ENCODE measurements at places on chromosomes 11 and 22.

GRCh38 chr11:71305451-71306125 is 53.2 kb upstream of the SHANK2 start:
- no peak overlapping the region for H3K4me3 ChIP-seq
- H3K36me3 ChIP-seq = no peaks in the 10 kb centered on the region
- no peaks in the 10 kb centered on the region for H3K27me3 ChIP-seq
- DNase-seq = no peak

DNA sequence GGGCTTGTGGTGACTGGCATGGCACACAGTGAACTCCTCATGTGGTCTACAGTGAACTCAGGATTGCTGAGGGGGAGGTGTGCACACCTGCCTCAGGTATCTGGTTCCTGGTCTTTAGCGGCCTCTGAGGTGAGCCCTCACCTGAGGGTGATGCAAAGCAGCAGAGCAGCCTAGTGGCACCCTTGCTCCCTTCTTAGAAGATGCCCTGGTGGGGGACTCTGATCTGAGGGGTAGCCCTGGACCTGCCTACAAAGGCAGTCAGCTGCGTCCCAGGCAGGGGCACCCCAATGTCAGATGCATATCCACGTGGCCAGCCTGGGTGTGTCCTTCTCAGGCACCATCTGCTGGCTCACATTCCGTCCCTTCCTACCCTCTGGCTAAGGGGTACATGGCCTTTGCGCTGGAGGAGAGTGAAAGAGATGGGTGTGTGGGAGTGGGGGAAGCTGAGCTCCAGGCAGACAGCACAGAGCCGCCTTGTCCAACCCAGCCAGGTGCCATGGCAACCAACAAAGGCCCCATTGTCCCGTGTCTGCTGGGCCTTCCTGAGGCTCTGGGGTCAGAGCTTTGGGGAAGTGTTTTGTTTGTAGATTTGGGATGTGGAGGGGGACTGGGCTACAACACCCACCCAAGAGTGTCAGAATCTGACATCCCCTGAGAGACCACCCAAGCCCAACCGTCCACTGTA is 5.8 kb downstream of the PLEKHB1 start:
- H3K27ac ChIP-seq = no peak overlapping the region
- H3K4me3 ChIP-seq = no peak overlapping the region
- H3K36me3 ChIP-seq = no peaks in the 10 kb centered on the region
- peak; percentile 69 for DNase-seq
- H3K27me3 ChIP-seq = no peaks in the 10 kb centered on the region

DNA sequence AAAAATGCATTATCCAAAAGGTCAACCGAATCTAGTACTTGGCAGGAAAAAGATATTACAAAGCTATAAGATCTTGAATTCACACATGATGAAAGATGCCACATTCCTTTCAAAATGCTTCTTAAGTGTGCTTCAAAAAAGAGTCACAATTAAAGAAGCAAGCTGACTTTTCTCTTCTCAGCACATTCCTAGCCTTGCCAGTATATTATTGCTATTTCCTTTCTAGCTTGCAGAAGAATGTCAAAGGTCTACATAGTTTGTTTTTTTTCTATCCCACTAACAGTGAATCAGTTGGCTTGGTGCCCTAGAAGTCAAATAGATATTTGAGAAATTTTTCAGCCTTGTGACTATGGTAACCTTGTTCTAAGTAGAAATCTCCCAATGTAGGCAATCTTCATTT is 56.8 kb downstream of the GUCY1A2 start:
- no peak overlapping the region for H3K27ac ChIP-seq
- no peaks in the 10 kb centered on the region for H3K36me3 ChIP-seq
- no peak overlapping the region for H3K4me3 ChIP-seq

GRCh38 chr11:119307219-119307618 is 9.7 kb downstream of the MCAM start:
- no peak overlapping the region for H3K4me3 ChIP-seq
- peaks cover 4% of the 10 kb centered on the region for H3K36me3 ChIP-seq
- no peaks in the 10 kb centered on the region for H3K27me3 ChIP-seq
- H3K4me1 ChIP-seq = peaks cover 2% of the 10 kb centered on the region

DNA sequence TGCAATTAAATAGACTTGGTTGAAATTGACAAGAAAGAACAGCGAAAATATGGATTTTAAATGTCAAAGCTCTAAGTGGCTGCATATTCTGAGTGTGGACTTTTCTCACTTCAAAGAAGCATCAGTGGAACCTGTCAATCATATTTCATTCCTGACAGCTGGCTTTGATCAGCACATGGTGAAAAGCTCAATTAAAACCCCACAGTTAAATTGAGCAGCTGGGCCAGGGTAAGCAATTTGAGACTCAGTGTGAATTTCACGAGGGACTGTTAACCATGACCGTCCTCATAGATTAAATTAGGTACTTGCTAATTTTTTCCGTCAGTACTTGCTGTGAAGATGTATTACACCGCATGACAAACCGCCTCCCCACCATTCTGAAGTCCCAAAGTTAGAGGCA is 11.0 kb upstream of the OR10D3 start:
- no peak overlapping the region for H3K4me3 ChIP-seq
- H3K36me3 ChIP-seq = no peaks in the 10 kb centered on the region
- no peaks in the 10 kb centered on the region for H3K27me3 ChIP-seq
- DNase-seq = peak; percentile 37

DNA sequence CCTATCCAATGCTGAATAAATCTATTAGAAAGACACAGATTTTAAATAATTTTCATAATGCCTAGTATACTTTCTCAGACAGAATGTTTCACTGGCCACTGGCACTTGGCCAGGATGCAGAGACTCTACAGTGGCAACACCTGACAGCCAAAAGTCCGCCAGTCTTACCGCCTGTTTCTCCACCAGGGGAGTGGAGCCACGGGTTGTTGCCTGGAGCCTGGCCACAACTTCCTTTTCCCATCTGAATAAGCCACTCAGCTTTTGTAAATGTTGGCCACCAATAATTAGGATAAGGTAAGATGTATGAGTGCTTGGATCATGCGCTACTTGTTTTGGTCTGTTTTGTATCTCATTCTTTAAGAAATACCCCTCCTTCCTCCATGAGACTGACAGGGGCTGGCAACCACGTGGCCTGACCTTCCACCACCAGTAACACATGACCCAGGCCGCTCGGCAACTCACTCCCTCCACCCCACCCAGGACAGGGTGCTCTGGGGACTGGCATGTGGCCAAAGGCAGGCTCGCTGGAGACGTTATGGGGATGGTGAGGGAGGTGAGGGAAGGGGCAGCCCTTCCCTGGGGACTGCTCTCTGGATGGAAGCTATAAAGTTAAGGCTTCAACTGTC is 93.0 kb upstream of the BID start:
- no peak overlapping the region for H3K4me3 ChIP-seq
- H3K27ac ChIP-seq = no peak overlapping the region
- H3K4me1 ChIP-seq = no peaks in the 10 kb centered on the region
- no peak for DNase-seq
- no peaks in the 10 kb centered on the region for H3K27me3 ChIP-seq

DNA sequence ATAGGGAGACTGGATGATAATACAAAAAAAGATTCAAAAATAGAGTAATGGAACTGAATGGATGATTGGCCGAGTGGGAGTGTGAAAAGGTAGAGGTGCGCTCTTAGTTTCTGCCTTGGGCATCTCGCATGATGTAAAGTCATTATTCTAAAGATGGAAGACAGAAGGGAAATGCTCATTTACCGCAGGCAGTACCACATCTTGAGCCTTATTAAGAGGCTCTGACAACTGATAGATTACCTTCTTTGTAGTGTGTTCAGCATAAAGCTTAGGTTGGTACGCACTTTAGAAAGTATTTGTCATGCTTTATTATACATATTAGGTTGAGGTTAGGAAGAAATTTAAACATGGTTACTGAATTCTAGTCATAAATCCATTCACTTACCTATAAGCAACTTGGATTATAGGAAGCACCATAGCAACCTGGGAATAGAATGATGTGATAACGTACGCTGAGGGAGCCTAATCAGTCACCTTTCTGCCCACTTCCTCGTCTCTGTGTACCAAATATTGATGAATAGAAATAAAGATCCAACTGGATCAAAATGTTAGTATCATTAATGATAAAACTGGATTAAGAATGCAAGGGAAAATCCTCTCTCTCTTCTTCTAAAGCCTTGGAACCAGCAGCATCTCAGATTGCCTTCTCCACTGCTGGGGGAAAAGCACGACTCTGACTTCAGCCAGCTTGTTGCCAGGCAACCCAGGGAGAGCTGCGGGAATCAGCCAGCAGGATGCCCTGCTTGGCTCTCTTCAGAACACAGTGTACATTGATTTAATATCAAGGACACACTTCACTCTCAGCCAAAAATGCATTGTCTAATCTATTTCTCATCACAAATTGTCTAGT is 29.0 kb upstream of the VWA5A start:
- no peaks in the 10 kb centered on the region for H3K36me3 ChIP-seq
- DNase-seq = peak; percentile 26
- H3K27me3 ChIP-seq = no peaks in the 10 kb centered on the region

GRCh38 chr11:6979365-6979764 is 40.8 kb downstream of the ZNF214 start:
- H3K36me3 ChIP-seq = no peaks in the 10 kb centered on the region
- no peak overlapping the region for H3K4me3 ChIP-seq
- H3K27ac ChIP-seq = no peak overlapping the region
- DNase-seq = no peak
- no peaks in the 10 kb centered on the region for H3K4me1 ChIP-seq
- no peaks in the 10 kb centered on the region for H3K27me3 ChIP-seq

- H3K4me1 ChIP-seq = no peaks in the 10 kb centered on the region
- no peak for DNase-seq
- H3K36me3 ChIP-seq = no peaks in the 10 kb centered on the region
- H3K4me3 ChIP-seq = no peak overlapping the region
- H3K27ac ChIP-seq = no peak overlapping the region
- no peaks in the 10 kb centered on the region for H3K27me3 ChIP-seq
Measured at GRCh38 chr11:32659672-32660071, 76.0 kb downstream of the EIF3M start.

DNA sequence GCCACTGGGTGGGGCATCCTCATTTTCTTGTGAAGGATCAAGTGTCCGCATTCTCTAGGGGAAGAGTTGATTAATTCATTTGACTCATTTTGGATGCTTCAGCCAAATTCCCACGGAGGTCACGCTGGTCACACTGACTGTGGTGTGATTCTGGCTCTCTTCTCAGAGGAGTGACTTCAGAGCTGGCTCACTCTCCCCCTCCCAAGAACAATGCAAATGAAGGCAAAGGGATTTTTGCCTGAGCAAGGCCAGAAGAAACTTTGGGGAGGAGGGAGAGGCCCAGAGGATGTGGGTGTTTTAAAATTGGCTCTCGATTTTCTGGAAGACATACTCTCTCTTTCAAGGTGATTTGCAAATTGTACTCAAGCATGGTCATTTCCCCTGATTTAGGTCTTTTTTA is 51.1 kb upstream of the LMO2 start:
- H3K36me3 ChIP-seq = no peaks in the 10 kb centered on the region
- no peaks in the 10 kb centered on the region for H3K27me3 ChIP-seq
- peaks cover 2% of the 10 kb centered on the region for H3K4me1 ChIP-seq
- DNase-seq = no peak
- no peak overlapping the region for H3K4me3 ChIP-seq

DNA sequence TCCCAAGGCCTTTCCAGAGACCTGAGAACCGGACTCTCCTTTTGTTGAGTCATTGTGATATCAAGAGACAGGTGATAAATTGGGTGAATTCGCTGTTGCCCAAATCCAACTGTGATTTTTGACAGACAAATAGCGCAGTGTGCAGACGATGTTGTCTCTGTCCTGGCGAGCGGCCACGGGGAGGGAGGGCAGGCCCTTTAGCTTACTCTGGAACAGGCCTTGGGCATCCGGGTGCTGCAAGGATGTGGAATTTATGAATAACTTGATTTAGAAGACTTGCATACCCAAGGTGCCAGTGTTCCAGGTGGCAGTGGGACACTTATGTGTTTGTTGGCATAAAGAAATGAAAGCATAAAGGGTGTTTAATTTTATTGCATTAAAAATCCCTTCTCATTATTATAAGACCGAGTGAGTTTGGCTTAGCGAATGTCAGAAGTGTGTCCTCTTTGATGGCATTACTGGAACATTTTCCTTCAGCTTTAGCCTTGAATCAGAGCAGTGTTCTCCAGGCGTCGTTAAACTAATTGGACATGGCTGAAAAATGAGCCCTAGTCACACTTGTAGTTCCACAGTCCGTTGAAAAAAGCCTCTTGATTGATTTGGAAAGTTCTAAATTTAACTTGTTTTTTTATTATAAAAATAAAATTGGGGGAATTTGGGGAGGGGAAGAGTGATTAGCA is 9.4 kb downstream of the LDLRAD3 start:
- peaks cover 1% of the 10 kb centered on the region for H3K4me1 ChIP-seq
- no peaks in the 10 kb centered on the region for H3K36me3 ChIP-seq
- DNase-seq = no peak
- no peaks in the 10 kb centered on the region for H3K27me3 ChIP-seq

- no peak overlapping the region for H3K4me3 ChIP-seq
- H3K27me3 ChIP-seq = no peaks in the 10 kb centered on the region
- no peak for DNase-seq
Measured at GRCh38 chr11:47977623-47978022, 2.7 kb upstream of the PTPRJ start.

DNA sequence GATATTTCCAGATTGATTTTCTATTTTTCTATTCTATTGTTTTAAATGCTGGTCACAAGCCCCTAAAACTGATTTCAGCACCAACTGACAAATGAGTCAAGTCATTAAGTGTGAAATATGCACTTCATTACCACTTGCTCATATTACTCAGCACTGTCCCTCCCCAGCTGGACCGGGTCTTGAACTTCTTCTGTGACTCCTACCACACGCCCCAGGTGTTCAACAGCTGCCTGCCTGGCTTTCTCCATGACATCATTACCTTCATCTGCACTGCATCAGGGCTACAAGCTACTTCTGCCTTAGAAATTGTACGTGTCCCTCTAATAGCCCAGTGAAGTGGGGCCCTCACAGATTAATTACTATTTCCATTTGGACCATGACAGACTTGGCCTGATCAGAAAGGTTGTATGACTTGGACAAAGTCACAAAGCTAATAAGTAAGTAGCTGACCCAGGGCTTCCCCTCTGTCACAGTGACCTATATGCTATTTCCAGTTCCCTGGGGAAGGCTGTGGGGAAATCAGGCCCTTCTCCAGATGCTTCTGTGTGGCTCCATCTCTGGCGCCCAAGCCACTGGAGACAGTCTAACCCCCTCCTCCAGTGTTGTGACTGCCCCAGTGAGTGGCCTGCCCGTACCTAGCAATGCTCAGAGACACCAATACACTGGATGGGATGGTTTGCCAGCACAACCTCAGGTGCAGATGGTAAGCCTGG is 18.1 kb downstream of the TBC1D10A start:
- no peak overlapping the region for H3K27ac ChIP-seq
- H3K27me3 ChIP-seq = no peaks in the 10 kb centered on the region
- no peak overlapping the region for H3K4me3 ChIP-seq
- H3K4me1 ChIP-seq = peaks cover 3% of the 10 kb centered on the region
- DNase-seq = no peak

GRCh38 chr11:1293619-1294015 is 15.8 kb downstream of the TOLLIP start:
- no peaks in the 10 kb centered on the region for H3K36me3 ChIP-seq
- no peaks in the 10 kb centered on the region for H3K27me3 ChIP-seq
- no peak for DNase-seq
- no peak overlapping the region for H3K4me3 ChIP-seq
- no peaks in the 10 kb centered on the region for H3K4me1 ChIP-seq
